ENCODE measurements at places on chromosomes 3 and 15.

DNA sequence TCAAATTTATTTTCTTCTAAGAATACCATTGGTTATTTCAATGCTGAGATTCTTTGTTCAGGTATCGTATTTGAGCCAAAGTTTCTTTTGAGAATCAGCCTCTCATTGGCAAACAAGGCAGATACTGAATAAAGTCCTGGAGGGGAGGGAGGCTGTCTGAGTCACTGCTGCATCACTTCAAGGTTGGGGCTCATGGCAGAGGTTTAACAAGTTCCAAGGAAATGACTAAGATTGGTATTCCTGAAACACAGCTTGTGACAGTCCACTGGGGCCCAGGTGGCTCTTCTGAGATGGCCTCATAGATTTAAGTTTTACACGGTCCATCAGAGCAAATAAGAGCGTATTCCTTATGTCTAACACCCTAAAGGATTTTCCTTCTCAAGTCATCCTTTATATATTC, 213.8 kb upstream of the STAC start:
- peak; percentile 9 for DNase-seq

DNA sequence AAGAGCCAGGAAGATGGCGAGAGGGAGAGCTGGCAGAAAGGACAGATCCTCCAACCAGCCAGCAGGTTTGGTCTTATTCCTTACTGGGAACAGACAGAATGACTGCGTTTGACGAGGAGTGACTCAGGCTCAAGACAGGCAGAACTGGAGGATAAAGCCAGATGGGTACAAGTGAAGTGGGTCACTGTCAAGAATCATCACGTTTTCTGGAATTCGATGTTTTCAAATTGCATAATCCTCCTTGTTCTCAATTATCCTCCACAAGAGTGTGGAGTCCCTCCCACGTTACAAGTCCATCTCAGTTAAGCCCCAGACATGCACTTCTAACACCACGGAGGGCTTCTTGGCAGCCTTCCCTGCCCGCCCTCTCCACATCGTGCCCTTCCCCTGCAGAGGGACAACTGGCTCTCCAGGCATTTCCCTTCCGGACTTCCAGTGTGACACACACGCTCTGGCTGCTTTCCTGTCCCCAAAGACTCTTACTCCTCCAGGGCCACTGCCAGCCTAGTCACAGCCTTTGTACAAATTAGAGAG, 183.1 kb downstream of the CHST2 start:
- peak; percentile 59 for DNase-seq

- no peak for DNase-seq
Measured at GRCh38 chr3:19931180-19931692, 2.8 kb downstream of the EFHB start.

GRCh38 chr3:132071043-132071442, 36.2 kb upstream of the CPNE4 start:
- DNase-seq: no peak

- no peak for DNase-seq
Measured at GRCh38 chr3:45165497-45166283, 19.5 kb upstream of the CDCP1 start.

GRCh38 chr3:23174426-23175039, 28.6 kb upstream of the UBE2E2 start:
- DNase-seq: no peak

DNA sequence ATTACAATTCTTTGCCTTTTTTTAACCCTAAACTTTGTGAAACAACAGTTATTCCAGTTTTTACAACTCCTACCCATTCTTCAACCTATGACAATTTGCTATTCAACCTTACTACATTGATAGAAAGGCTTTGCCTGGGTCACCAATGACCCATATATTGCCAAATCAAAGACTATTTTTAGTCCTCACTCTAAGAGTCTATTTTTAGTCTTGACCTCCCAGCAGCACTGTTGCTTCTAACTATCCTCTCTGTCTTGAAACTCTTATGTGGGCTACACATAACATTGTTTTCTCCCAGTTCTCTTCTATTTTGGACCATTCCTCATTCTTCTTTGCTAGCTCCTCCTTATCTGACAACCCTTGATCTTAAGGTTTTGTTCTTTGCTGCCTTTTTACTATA, 71.4 kb downstream of the C3orf80 start:
- DNase-seq: no peak

DNA sequence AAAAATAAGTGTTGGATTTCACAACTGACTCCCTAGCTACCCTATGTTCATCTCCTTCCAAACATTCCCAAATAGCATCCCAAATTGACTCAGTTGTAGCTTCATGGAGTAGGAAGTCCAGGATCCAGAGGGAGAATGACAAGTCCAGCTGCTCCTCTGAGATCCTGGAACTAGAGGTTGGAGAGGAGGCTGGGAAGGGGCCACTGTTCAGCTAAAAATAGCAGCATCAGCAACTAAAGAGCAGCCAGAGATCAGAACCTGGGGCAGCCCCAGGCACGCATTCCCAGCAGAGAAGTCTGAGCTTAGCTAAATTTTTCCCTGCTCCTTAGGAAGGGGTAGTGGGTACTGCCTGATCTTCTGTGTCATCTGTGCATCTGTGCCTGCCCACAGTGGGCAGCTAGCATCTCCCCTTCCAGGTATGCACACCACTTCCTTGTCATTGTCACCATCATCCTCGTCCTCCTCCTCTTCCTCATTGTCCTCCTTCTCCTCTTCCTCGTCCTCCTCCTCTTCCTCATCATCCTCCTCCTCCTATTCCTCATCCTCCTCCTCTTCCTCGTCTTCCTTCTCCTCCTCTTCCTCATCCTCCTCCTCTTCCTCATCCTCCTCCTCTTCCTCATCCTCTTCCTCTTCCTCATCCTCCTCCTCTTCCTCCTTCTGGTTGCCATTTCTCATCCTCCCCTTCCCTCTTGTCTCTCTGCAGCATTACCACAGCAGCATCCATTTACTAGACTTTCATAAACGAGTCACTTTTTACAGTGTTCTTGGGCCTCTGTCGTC, 152.3 kb upstream of the ROPN1 start:
- DNase-seq: no peak

GRCh38 chr3:100682854-100683760, 26.2 kb upstream of the TFG start:
- DNase-seq: no peak

DNA sequence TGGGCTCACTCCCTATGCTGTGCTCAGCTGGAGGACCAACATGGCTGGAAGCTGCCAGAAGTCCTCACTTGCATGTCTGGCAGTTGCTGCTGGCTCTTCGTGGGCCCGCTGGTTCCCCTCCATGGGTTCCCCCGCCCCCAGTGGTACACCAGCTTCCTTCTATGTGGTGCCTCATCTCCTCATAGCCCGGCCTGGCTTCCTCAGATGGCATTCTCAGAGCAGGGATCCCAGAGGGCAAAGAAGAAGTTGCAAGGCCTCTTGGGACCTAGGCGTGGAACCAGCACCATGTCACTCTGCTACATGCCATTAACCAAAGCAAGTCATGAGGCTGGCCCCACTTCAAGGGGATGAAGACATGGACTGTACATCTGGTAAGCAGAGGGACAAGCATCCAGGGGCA, 2.9 kb upstream of the CFAP92 start:
- no peak for DNase-seq

DNA sequence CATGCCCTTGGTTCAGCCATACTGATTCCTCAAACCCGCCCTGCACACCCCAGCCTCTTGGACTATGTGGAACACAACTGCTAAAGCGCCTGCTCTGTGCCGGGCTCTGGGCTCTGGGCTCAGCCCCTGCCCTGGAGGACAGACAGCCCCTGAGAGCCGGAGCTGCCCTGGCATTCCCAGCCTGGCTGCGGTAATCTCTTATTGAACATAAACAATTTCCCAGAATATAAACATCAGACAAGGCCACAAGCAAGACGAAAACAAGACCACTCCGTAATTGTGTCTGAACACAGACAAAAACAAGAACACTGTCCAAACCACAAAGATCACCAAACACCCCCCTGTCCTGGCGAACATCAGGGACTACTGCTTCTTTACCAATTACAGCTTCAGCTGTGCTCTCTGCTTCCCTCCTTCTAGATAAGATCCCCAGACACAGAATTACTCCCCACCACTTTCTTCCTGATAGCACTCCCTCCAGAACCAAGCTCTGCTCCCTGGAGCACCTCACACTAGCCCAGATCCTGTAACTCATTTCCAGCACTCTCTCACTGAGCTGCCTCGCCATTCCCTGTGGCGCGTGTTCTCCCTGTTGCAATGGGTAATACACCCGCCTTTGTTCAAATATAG, 57.1 kb upstream of the TLE3 start:
- no peak for DNase-seq

DNA sequence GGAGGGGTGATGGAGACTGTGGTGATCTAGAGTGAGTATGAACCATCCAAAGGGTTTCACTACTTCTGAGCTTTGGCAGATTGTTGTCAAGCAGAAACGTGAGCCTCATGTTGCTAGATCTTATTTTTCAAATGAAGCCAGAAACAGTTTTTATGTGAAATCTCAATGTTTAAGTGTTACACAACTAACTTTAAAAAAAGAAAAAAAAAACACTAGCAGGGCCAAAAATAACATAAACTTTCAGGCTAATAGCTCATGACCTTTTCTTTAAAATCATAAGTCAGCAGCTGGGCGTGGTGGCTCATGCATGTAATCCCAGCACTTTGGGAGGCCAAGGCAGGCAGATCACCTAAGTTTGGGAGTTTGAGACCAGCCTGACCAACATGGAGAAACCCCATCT, 2.1 kb upstream of the HTR3D start:
- no peak for DNase-seq

DNA sequence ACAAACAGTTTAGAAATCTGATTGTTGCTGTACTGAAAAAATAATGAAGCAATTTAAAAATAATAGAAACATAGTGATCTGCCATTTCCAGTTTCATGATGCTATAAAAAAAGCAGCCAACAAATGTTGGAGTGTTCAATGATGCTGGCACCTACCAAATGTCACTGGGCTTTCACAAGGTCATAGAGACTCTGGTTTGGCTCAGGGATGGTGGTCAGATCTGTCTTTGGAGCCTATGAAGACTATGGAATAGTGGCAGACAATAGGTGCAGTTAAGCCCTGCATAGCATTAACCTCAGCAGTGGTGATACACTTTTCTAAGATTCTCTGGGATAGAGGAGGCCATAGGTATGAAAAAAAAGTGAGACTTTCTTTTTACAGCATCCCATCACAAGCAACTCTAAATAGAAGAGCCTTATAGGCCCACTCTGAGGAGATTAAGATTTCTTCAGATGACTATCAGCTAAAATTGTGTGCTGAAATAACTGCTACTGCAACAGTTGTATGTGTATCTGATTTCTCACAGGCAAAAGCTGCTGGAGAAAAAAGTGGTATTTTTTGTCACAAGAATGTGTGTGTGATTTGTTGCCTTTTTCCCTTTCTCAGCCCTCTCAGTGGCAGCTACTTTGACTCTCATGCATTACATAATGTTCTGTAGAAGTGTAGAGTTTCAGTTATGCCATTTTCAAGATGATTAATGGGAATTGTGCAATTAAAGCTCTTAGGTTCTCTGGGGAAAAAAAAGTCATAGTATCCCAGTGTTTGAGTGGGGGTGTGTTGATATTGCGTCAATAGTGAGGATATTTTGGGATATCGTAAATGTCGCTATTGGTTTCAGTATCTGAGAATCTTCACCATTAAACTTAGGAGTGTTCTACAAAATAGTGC, 137.4 kb downstream of the MBNL1 start:
- no peak for DNase-seq

- DNase-seq: no peak
Measured at GRCh38 chr3:128254066-128254590, 100.8 kb downstream of the EEFSEC start.

DNA sequence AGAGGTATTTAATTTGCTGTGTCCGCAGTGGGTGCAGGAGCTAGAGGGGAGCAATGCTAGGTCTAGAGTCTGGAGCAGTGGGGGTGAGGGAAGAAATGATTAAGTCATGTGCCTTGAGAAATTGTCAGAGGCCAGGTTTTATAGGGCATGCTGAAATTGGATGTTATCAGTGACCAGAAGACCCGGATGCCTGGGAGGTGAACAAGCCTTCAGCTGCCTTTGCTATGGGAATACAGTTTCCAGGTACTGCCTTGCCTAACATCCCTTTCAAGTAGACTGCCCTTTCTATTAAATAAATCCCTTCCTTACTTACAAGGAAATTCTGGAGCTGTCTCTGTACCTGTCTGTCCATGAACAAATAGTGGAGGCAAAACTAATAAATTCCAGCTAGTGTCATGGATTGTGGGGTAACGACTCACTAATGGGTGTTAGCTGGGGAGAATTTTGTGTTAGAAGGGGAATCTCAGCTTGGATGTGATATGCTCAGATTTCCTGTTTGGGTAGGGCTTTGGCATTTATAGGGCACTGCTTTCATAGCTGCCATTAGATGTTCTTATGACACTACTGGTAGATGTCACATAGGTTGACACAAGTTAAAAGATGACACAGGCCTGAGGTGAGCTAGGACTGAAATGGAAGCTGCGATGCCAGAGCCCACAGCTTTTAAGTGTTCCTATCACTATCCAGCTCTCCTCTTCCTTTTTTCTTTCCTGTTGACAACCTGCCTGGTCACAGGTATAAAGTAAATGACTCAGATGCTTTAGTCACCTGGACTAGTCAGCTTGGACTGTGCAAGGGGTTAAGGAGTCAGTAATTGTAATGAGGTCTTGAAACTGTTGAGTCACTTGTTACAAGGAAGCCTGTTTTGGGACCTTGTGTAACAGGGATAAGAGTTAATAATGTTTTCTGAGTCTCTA, 21.3 kb downstream of the CHD2 start:
- DNase-seq: no peak

GRCh38 chr3:119751423-119751822, 30.5 kb upstream of the NR1I2 start:
- DNase-seq: no peak

GRCh38 chr3:34140616-34141015, 342.2 kb downstream of the PDCD6IP start:
- DNase-seq: no peak

GRCh38 chr15:100769975-100770340, 109.7 kb upstream of the ALDH1A3 start:
- DNase-seq: no peak

GRCh38 chr3:161403251-161403650, 31.9 kb upstream of the SPTSSB start:
- DNase-seq: no peak

DNA sequence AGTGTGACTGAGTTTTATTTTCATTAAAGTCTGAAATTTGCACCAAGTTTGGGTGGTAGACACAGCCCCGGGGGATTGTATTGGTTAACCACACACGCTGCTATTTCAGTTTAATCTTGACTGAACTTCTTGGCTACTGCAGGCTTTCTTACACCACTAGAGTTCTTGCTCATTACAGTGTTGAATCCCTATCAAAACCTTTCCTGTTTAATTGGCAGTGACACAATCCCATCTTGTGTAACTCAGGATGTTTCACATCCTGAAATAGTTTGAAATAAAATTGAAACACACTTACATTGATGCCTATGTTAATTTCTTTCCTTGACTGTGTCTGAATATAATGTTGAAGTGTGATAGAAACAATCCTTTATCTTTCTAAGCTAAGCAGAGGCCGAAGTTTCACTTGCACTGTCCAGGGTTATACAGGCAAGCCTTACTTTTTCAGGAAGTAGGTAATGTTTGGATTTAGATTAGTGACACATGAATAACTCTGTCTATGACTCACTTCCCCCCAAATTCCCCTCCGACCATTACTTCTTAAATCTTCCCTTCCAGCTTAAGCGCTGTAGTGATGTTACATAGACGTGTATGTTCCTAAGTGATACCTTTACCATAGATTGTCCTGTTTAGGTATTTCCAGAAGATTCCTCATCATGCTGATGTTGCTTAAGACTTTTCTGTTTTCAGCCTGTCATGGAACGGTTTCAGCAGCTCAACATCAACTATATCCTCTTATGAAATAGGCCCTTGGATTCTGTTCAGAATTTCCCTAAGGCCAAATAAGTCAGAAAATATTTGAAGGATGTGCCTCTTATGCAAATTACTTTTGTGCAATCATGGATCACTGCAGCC, 16.8 kb downstream of the ATG7 start:
- DNase-seq: peak; percentile 73

- DNase-seq: no peak
Measured at GRCh38 chr15:29934251-29934650, 112.0 kb upstream of the TJP1 start.

Measured in amniotic stem cell (primary cell).